ENCODE measurements at places on chromosomes 7 and 10.

GRCh38 chr10:70135046-70135445 lies 2.4 kb upstream of the AIFM2 start:
- no peak for DNase-seq

DNA sequence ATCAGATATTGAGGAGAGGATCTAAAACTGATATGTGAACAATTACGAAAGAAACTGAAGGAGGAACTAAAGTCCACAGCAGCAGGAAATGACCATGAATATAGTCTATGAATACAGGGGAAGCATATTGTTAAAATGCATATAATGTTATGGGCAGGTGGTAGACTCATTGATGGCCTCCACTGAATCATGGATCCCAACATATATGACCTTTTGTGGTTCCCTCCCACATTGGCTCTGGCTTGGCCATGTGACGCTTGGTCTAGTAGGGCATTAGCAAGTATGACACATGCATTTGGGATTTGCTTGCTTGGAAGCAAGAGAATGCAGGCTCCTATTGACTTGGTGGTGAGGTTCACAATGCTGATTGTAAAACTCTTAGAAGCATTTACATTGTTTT lies 55.2 kb upstream of the RAB18 start:
- no peak for DNase-seq

GRCh38 chr7:128904381-128905197 lies 5.9 kb downstream of the KCP start:
- peak; percentile 35 for DNase-seq

- peak; percentile 56 for DNase-seq
Measured at GRCh38 chr7:73701357-73701995, 18.0 kb downstream of the STX1A start.

DNA sequence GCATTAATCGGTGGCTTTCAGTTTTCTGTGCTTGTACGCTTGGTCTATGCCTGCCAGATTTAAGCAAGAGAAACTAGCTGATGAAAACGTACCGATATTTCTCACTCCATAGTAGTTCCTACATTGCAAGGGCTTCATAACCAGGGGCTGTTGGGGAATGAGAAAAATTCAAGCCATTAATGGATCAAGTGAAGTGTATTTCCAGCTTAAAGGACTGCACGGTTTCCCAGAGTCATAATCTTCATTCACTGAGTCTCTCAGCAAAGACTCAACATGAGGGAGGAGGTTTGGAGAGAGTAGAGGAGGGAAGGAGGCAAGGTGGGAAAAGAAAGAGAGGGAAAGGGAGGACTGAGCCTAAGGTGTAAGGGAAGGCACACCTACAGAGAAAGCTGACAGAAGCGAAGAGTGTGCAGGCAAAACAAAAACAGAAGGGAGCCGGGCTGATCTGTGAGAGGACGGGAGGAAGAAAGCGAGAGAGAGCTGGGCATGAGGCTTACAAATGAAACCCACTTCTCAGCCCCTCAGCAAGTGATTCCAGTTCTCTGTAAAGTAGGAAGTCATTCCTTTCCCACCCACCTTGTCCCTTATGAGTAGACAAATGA lies 625 bp downstream of the GIMAP2 start:
- DNase-seq = no peak

DNA sequence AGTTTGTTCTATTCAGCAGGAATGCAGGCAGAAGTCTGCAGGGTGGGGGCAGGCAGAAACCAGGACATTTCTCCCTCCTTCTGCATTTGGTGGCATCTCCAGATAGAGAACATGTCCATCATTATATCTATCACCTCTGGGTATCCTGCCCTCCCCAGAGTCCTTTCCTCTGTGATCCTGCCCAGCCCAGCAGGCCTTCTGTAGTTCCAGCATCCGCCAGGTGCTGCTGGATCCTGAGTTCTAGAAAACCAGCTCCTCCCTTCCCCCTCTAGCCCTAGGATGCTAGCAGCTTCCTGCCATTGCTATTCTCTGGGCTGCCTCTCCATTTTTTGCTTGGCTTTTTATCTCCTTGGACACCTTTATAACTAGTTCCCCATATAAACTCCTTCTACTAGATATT lies 180.3 kb downstream of the KCNMA1 start:
- no peak for DNase-seq

DNA sequence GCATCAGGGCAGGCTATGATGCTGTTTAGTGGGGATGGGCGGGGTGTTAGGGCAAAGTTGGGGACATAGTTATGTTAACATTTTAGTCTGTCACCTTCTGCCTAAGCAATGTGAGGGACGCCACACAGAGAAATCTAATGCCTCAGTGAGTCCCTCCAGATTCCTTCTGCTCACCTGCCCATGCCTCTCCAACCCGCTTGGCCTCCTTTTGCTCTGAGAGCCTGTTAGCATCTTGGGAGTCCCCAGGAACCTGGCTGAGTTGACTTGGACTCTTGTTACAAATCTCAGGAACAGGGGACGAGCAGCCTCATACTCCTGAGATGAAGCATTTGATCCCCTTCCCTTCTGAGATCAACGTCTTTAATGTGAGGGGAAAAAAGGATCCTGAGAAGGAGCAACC lies 336.8 kb downstream of the CCSER2 start:
- no peak for DNase-seq

DNA sequence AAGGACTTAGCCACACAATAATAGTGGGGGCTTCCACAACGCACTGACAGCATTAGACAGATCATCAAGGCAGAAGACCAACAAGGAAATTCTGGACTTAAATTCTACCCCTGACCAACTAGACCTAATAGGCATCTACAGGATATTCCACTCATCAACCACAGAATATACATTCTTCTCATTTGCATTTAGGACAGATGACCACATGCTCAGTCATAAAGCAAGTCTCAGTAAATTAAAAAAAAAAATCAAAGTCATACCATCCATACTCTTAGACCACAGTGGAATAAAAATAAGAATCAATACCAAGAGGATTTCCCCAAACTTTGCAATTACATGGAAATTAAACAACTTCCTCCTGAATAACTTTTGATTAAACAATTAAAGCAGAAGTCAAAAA lies 155.9 kb downstream of the CDK14 start:
- DNase-seq = no peak

DNA sequence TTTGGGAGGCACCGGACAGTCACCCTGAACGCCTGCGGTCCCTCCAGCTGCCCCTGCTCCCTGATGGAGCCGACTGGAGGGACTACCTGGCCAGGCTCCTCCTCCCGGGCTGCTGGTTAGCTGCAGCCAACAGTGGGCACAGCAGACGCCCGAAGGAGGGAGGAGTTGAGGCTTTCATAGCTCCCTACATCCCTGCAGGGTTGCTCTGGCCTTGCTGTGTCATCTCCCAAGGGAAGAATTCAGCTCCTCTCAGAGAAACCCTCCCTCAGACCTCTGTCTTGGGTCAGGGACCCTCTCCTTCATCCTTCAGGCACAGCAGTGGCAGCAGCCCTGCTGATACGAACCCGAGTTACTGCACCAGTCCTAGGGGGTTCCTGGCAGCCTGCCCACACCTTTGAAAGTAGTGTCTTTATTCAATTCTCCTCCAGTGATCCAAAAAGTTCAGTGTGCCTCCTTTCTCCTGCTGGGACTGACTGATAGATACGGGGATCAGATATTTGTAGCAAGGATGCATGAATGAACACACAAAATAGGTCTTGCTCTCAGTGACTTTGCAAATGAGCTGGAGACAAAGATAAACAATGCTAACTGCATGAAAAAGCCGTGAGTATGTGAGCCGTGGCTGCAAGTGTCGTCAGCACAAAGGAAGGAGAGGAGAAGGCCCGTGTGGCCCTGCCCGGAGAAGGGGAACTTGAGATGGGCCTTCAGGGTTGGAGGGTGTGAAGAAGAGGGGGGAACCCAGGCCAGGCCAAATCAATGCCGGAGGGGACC lies 136.6 kb downstream of the PRKAG2 start:
- no peak for DNase-seq

GRCh38 chr10:120342115-120342714 lies 114.8 kb upstream of the PLPP4 start:
- no peak for DNase-seq

- no peak for DNase-seq
Measured at GRCh38 chr7:101723835-101724234, 93.6 kb upstream of the CUX1 start.

- no peak for DNase-seq
Measured at GRCh38 chr7:92751902-92752901, 84.2 kb downstream of the CDK6 start.

DNA sequence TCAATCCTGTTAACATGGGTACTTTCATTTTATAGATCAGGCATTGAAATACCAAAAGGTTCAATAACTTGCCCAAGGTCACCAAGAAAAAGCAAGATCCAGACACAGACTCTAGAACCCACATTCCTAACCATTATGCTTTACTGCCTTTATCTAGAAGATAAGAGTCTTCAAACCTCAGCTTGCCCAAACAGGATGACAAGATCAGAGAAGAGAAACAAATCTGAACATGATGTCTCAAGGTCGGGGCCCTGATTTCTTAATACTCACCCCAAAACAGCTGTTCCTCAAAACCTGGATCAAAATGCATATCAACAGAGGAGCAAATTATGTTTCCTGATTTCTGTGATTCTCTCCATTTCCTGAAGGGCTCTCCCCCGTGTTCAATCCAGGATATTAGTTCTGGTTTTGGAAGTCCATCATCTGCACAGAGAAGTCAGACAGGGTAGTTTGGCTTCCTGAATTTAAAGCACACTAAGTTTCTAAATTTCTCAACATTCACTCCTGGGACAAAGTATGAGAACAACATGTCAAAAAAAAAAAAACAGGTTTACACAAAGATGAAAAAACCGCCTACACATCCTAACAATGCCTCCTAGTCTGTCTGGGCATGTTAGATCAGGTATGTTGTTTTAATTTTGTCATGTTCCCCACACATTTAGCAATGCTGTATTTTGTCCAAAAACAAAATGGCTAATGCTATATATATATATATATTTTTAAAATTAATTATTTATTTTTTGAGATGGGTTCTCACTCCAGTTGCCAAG lies 16.2 kb downstream of the ZNF786 start:
- DNase-seq = no peak

- peak; percentile 87 for DNase-seq
Measured at GRCh38 chr10:29619241-29619669, 15.5 kb downstream of the SVIL start.

DNA sequence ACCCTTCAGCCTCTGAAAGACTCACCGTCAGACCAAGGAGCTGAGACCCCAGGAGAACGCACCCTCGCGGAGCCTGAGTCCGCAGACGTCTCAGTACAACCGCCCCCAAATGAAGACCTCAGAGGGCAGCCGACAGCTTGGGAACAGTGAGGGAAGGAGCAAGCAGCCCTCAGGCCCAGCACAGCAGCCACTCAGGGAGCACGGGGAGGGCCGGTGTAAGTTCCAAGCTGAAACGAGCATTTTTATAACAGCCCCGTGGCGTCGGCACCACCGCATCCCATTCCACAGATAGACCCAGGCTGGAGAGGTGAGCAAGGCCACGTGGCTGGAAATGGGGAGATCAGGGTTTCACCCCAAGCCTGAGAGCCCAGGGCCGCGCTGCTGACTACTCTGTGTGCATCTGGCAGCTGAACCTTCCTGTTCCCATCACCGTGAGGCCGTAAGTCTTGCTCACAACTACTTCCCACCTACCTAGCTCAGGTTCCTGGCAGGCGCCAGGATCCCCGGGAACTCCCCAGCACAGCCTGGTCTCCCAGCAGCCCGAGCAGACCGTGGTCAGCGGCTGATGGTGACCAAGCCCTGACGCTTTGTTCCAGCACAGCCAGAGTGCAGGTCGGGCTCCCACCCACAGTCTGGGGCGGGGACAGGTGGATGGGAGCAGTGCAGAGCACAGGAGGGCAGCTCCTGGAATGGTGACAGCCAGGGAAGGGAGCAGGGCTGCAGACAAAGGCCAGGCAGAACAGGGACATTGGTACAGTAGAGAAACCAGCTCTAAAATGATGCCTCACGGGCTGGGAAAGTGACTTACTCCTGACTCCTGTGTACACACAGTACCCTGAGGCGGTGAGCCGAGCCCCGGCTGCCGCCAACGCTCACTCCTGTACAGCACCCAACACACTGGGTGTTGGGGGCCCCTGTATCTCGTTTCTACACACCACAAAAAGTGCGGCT lies 6.1 kb upstream of the NOM1 start:
- no peak for DNase-seq

GRCh38 chr7:8035647-8036518 lies 67.3 kb downstream of the GLCCI1 start:
- DNase-seq = no peak

DNA sequence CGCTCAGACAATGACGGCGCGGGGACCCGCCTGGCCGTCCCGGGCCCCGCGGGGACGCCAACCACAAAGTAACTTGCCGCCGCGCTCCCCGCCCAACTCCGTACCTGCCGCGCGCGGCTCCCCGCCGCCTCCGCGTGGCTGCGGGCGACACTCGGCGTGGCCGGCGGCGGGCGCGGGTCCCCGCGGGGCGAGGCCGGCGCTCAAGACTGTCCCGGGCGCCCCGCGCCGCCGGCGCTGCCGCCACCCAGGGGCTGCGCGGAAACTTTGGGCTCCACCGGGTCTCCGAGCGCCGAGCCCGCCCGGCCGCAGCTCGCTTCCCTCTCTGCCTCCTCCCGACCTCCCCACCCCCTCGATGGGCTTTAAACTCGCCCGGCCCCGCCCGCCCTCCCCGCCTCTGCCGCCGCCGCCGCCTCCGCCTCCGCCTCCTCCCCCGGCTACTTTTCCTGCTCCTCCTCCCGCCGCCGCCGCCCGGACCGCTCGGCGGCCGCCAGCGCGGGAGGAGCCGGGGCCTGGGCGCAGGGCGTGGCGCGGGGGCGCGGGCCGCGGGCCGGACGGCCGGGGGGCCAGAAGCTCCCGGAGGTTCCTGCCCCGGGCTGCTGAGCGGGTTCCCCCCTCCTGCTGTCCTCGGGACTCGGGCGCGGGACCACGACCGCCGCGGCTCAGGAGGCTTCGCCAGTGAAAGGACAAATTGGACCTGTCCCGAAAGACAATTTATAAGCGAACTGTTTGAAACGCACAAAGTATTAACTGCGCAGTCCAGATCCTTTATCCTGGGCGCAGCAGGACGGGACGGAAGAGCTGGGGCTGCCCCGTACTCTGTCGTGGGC lies 10.6 kb upstream of the GRB10 start:
- peak; percentile 69 for DNase-seq

- peak; percentile 88 for DNase-seq
Measured at GRCh38 chr7:47818796-47819606, 129.3 kb downstream of the PKD1L1 start.

DNA sequence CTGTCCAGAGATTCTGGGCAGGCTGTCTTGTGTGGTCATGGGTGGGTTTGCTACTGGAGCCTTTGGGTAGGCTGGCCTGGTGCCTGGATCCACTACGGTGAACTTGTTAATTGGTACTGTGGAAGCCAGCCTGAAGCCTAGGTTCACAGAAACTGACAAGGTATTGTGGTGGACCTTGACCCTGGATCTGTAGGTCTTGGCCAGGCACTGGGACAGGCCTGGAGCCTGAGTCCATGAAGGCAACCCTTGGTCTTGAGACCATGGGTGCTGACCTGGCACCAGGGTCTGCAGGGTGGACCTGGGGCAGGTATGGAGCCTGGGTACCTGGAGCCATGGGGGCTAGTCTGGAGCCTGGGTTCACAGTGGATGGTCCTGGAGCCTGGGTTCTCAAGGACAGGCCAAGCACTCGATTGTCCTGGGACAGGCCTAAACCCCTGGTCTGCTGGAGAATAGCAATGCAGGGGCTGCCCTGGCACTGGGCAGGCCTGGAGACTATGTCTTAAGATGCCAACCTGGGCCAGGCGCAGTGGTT lies 85.8 kb downstream of the CCDC3 start:
- DNase-seq = no peak

GRCh38 chr10:132064082-132064755 lies 1.5 kb upstream of the JAKMIP3 start:
- no peak for DNase-seq

- no peak for DNase-seq
Measured at GRCh38 chr10:44618910-44619309, 234.0 kb upstream of the CXCL12 start.

- DNase-seq = no peak
Measured at GRCh38 chr7:119090851-119091250, 866.3 kb downstream of the ANKRD7 start.

Measured in umbilical cord (tissue), 2 donors.